ENCODE measurements at places on chromosomes 12 and 14.
A peak's percentile ranks its signal among the peaks of the same experiment; 100 is the strongest.

DNA sequence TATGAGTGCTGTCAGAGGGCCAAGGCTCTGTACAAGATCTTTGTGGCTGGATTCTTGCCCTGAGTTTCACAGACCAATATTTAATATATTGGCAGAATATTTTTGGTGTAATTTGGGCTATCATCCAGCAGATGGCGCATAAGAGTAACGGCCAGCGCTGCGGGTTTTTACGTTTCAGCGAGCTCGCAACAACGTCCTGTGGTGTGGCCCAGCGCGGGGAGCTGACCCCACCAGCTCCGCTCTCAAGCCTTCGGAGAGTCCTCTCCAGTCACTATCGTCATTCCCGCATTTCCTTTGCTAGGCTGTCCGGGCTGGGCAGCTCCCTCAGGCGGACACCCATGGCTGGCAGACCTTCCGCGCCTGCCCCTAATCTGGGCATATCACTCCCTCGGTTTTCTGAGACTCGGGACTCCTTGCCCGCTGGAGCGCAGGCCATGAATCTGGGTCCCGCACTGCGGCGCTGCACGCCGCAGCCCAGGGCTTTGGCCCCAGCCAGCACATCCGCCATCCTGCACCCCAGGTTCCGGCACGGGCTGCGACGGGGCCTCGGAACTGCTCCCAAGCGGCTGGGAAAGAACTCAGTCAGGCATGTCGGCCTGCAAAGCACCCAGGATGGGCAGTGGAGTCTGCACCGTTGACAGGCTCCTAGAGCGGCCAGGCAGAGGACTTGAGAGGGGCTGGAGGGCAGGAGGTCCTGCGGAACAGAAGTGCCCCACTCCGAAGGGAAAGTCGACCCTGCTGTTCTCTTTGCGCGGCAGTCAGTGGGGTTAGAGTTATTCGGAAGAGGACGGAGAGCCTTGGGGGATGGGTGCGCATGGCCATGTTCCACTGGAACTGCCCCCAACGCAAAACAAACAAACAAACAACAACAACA, 18.4 kb downstream of the OLR1 start:
- DNase-seq, result peak; percentile 61

DNA sequence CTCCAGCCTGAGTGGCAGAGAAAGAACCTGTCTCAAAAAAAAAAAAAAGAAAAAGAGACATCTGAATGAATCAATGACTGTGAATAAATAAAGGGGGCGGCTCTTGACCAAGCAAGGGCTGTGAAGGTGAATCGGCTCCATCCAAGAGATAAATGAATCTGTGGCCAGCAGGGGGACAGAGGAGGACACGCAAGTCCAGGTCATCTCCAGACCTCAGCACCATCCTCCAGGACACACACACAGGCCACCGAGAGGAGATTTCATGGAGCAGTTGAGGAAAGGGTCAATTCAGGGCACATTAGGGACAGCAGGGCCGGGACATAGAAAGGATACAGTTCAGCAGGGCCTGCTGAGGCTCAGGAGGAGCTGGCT, 21.6 kb downstream of the TRPV4 start:
- DNase-seq, result no peak

GRCh38 chr14:101959277-101959676, 5.1 kb upstream of the DYNC1H1 start:
- no peak for DNase-seq

DNA sequence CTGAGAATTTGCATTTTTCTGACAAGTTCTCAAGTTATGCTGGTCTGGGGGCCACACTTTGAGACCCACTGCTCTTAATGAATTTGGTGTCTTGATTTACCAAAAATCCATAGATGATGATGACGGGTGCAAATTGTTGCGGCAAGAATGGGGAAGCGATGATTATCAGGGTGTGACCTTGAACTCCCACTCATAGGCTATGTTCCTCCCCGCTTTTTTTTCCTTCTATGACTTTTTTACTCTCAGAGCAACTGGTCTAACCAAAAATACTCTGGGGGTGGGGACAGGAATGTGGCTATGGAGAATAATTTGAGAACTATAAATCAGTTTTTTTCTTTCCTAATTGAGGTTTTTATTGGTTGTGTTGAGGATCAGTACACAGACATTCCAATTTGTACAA, 83.6 kb downstream of the PPFIBP1 start:
- DNase-seq, result no peak

- no peak for DNase-seq
Observed at GRCh38 chr14:84533791-84534190, 996.2 kb upstream of the FLRT2 start.

DNA sequence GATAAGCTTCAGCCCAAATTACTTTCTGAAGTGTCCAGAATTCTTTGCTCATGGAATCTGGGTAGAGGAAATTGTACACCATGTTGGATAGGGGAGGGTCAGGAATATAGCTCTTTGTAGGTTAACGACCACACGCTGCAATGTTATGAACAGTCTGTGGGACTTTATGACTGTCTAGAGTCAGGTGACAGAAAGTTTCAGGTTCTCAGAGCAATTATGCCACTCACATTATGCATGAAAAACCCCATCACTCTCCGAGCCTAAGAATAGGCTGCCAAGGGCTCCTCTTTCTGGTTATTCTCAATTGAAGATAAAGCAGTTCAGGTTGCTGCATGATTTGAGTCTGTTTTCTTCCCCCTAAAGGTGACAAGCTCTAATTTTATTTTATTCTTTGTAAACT, 430.9 kb downstream of the ATP23 start:
- DNase-seq, result no peak

GRCh38 chr14:32331206-32331605, 2.1 kb downstream of the AKAP6 start:
- DNase-seq, result no peak

DNA sequence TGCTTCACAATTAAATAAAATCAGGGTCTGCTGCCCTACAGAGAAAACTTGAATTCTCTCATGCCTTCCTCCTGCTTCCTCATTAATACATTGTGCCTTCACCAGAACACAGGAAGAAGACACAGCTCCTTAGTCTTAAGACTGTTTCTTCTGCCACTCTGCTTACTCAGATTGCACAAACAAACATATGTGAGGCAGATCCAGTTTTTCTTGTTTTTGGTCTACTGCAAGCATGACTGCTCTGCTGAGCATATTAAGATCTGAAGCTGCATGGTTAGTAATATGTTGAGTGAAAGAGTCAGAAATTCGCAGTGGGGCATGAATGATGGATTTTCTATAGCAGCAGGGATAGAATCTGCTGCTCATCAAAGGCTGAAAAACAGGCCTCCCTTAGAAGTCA, 321.1 kb upstream of the STXBP6 start:
- no peak for DNase-seq

GRCh38 chr14:93034671-93034994, 81.1 kb downstream of the ITPK1 start:
- no peak for DNase-seq

GRCh38 chr12:113889076-113889475, 77.0 kb downstream of the RBM19 start:
- DNase-seq, result peak; percentile 49

GRCh38 chr14:54472315-54472714, 16.5 kb downstream of the GMFB start:
- no peak for DNase-seq

DNA sequence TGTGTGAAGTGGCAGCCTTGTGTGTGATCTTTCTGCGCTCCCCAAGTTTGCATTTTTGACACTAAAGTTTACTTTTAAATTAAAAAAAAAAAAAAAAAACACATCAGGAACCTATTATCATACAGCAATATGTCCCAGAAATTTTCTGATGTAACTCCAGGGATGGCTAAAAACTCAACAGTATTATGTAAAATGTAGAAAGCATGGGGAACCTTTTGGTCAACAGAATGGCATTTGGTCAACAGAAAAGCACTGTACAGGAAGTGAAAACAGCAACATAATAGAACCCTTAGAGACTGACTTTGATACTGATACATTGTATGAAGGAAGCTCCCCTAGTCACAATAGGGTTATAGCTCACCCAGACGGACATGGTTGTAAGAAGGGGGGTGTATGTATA, 224.3 kb downstream of the ITPR2 start:
- no peak for DNase-seq

GRCh38 chr14:75570797-75571196, 7.6 kb upstream of the FLVCR2 start:
- no peak for DNase-seq

- DNase-seq, result peak; percentile 77
Observed at GRCh38 chr12:117134059-117134458, 34.8 kb upstream of the TESC start.

GRCh38 chr12:50894241-50894640, 51.5 kb downstream of the TMPRSS12 start:
- DNase-seq, result no peak

DNA sequence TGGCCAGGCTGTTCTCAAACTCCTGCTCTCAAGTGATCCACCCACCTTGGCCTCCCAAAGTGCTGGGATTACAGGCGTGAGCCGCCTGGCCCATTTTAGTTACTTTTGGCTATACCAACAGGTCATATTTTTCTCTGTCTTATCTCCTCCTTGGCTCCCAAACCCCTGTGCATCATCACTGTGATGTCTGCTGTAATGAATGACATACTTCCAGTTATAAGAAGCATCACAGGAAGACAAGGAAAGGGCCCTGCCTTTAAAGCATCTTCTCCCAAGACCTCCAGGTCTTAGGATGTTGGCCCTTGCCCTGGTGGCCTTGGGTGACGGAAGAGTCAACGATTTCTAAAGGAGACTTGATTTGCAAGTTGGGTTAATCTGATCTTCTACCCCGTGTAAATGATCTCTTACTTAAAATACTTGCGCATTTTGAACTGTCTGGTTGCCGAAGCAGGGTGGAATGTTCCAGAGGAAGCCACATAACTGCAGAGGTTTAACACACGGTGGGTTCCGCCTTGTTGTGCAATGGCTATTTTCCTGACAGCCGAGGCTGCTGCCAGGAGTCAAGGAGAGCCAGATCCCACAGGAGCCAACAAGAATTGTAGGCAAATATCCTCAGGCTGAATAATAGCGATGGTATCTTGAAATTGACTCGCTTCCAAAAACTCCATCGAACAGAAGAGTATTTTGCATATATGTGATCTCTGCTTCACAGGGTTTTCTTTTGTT, 55.7 kb upstream of the PLXNC1 start:
- peak; percentile 17 for DNase-seq

DNA sequence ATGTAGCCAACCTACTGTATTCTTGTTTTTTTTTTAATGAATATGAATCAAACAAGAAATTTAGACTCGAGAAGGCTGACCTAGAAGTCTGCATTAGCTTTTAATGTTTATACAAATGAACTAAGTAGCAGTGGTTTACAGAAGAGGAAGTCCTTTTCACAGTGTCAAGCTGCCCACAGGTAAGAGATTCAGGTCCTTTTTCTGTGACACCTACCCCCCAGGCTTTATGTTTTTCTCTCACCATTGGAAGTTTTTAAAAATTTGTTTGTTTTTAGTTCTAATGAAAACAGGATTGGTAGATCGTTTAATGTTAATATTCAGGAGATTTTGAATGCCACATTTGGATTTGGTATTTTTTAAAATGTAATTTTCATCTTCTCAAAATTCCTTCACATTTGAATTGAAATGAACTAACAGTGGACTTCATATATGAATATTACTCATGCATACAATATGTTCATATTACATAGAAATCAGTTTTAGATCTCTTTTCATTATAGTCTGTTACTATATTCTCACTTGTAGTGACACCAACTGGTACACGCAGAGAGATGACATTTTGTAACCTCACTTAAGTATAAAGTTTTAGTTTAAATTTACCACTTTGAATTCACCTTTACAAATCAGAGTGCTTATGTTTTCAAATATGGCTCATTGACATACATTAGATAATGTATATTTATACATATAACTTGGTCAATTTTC, 29.7 kb downstream of the ATF7IP start:
- DNase-seq, result no peak

DNA sequence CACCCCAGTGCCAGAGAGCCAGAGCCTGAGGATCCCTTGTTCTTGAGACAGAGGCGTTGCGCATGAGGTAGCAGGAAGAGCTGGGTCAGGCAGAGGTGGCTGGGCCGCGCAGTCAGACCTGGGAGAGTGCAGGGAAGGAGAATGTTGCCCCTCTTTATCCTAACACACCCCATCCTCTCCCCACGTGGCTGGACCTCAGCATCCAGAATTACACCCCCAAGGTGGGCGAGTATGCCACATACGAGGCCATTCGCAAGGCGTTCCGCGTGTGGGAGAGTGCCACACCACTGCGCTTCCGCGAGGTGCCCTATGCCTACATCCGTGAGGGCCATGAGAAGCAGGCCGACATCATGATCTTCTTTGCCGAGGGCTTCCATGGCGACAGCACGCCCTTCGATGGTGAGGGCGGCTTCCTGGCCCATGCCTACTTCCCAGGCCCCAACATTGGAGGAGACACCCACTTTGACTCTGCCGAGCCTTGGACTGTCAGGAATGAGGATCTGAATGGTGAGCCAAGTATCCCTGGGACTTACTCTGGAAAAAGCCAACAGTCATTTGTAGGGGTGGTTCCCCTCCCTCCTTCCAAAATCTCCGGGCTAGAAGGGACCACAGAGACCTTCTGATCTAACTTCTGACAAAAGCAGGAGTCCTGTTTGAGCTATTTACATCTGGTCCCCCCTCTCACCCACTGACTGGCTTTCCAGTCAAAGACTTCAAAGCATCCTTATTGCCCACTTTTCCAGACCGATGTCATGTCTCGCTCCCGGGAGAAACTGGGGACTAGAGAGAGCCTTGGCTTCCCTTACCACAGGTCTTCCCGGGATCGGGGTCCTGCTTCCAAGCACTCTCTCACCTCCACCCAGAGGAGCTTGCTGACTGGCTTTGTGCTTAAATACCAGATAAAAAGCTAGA, 6.1 kb downstream of the MMP14 start:
- DNase-seq, result no peak

DNA sequence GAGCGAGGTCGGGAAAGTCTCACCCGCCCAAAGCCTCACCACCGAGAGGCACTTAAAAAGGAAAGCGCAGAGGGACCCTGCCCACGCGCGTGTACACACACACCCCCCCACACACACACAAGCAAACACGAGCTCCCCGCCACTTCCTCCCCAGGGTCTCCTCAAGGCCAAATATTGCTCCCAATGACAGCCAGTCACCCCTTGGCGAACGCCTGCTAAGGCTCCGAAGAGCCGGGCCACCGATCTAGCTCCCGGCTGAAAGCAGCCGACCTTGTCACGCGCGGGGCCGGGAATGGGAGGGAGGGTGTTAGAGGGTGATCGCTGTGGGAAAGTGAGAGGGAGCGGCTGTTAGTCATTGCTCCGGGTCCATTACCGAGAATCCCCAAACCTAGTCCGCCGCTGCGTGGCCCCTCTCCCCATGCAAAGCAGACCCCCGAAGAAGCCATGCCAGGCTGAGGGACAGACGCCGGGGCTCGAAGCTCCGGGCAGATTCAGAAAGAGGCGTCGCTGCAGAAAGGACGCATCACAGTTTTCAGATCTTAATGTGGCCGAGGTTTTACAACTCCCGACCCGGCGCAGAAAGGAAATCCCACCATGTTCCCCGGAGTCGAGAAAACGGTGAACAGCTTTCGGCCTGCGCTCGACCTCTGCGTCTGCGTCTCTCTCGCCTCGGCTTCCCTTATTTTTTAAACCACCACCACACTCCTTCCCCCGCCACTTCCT, 2.6 kb downstream of the BMP4 start:
- DNase-seq, result peak; percentile 71

GRCh38 chr14:101220921-101221510, 317.5 kb upstream of the RTL1 start:
- DNase-seq, result no peak

GRCh38 chr12:100601626-100602025, 28.1 kb downstream of the GAS2L3 start:
- DNase-seq, result no peak
